Neural progenitor cell (in vitro differentiated cells): ENCODE measurements at places on chromosomes 7 and 10. TPM values are rescaled to one million over a fixed set of nuclear protein-coding genes. Genes with fewer than 3 reads are reported as not detected.

Gene GHRHR
- total RNA-seq, result not detected in 2 replicates

Gene OPN4
- not detected in 2 replicates for total RNA-seq

Gene SMC3
- total RNA-seq, result 72.0 and 109 TPM in 2 replicates

Gene CACNA2D1
- total RNA-seq, result 1.5 and 1.8 TPM in 2 replicates

Gene ASAH2
- 2.0 and 6.3 TPM in 2 replicates for total RNA-seq

Gene GJD4
- not detected in 2 replicates for total RNA-seq

Gene SPDYE9
- total RNA-seq, result not detected in 2 replicates

Gene LRRC18
- not detected in 2 replicates for total RNA-seq

Gene IRF5
- 0.22 and 0.28 TPM in 2 replicates for total RNA-seq

DNA sequence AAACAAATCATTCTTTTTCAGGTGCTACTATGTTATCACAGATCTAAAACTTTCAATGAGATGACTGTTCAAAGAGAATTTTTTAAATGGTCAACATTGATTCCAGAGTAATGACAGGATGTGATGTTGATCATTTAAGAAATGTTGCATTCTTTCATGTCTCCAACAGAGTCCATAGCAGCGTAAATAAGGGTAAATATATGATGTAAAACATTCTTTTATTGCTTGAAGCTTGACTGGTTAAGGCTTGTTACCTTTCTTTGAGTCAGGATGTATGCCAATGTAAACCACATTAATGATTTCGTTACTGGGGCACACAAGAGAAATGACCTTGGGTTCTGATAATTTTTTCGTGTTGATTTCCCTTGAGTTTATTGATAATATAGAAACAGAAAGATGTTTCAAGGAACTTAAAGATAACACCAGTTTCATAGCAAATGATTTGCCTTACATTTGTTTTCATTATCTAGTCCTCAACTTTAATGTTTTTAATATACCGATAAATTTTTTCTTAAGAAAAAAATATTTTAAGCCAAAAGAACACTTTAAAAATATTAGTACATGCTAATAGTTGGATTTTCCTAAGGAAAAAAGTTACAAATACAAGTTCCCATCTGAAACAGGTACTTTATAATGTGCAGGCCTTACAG lies 3.5 kb downstream of the STK17A start:
- peaks cover 16% of the 10 kb centered on the region for H3K4me1 ChIP-seq
- H3K36me3 ChIP-seq, result no peaks in the 10 kb centered on the region
- H3K4me3 ChIP-seq, result no peak overlapping the region
- H3K27ac ChIP-seq, result no peak overlapping the region
- peaks cover 31% of the 10 kb centered on the region for H3K27me3 ChIP-seq

DNA sequence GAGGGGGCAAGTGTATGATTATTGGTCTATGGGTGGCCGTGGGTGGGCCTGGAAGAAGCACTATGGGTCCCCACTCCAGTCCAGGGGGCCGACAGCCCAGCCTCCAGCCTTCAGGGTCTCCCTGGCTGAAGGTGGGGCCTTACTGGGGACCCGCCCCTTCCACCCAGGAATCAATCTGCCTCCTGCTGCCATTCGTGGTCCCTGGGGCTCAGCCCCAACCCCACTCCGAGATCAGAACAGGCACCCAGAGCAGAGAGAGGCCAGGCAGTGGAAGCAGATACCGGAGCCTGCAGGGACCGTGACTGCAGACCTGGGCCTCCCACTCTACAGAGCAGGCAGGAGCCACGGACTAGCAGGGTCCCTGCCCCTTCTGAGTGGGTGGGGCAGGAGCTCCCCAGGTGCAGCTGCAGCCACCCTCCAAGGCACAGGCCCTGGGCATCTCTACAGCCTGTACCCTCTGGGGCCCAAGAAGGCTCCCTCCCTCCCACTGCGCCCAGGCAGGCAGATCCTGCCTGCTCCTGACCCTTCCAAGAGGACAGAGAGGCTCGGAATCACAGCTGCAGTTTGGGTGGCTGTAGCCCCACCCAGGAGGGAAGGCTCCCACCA lies 13.6 kb upstream of the FOXL3 start:
- no peaks in the 10 kb centered on the region for H3K4me1 ChIP-seq
- no peak overlapping the region for H3K4me3 ChIP-seq
- no peak for DNase-seq
- no peaks in the 10 kb centered on the region for H3K36me3 ChIP-seq
- H3K27me3 ChIP-seq, result no peaks in the 10 kb centered on the region

- peak within 1 kb of the TSS; percentile 84 for H3K4me3 ChIP-seq
- H3K4me1 ChIP-seq, result no peaks in the 10 kb centered on the region
- DNase-seq, result peak; percentile 78
- no peaks in the 10 kb centered on the region for H3K36me3 ChIP-seq
- H3K27me3 ChIP-seq, result peaks cover 37% of the 10 kb centered on the region
Measured at GRCh38 chr10:87659571-87660483, at the start of gene PAPSS2. PAPSS2 (plus strand) TSS chr10:87659878; CDS start chr10:87659982, 104 bp downstream.

DNA sequence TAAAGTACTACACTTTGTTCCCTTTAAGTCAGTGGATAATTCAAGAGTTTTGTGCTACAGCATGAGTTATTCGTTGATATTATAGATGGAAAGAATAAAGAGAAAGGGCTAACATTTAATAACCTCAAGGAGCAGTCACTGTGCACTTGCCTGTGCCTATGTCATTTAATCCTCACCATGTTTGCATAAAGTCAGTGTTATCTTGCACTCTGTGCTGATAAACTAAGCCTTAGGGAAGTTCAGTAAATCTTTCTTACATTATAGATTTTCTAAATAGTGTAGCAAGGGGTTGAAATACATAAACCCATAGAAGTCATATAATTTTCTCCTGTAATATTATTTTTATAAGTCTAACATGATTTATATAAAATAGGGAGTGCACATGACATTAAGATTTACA lies 103.1 kb downstream of the TMEM26 start:
- no peaks in the 10 kb centered on the region for H3K36me3 ChIP-seq
- H3K27ac ChIP-seq, result no peak overlapping the region
- no peak overlapping the region for H3K4me3 ChIP-seq

DNA sequence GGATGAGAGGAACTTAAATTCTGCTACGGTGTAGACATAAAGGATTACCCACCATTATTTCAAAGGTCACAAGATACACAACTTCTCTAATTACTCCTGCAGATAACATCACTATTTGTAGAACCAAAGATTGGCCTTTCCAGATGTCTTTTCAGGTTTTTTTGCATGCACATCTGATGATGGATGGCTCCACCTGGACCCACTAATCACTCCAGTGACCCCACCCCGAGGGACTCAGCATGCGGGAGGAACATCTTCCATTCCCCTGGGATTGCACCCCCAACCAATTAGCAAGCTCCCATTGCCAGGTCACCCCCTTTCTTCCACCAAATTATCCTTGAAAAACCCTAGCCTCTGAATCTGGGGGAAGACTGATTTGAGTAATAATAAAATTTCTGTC lies 608.9 kb downstream of the CNTNAP2 start:
- H3K4me1 ChIP-seq, result peaks cover 7% of the 10 kb centered on the region
- H3K36me3 ChIP-seq, result no peaks in the 10 kb centered on the region
- H3K27me3 ChIP-seq, result no peaks in the 10 kb centered on the region
- no peak overlapping the region for H3K4me3 ChIP-seq
- DNase-seq, result no peak
- no peak overlapping the region for H3K27ac ChIP-seq

DNA sequence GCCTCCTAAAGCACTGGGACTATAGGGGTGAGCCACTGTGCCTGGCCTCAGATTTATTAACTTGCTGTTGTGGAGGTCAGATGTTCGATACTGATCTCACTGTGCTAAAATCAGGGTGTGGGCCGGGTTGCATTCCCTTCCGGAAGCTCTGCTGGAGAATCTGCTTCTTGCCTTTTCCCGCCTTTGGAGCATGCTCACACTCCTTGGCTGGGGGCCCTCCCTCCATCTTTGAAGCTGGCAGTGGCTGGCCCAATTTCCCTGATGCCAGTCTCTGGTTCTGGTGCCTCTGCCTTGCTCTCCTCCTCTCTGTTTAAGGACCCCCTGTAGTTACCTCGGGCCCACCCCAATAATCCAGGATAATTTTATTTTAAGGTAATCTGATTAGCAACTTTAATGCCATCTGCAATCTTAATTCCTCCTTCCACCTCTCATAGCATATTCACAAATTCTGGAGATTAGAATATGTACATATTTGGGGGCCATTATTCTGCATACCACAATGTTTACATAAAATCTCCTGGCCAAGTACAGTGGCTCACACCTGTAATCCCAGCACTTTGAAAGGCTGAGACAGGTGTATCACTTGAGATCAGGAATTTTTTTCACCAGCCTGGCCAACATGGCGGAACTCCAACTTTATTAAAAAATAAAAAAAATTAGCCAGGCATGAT lies 7.9 kb upstream of the PITRM1 start:
- no peak for DNase-seq
- no peaks in the 10 kb centered on the region for H3K27me3 ChIP-seq
- H3K4me3 ChIP-seq, result no peak overlapping the region
- peaks cover 6% of the 10 kb centered on the region for H3K4me1 ChIP-seq
- no peak overlapping the region for H3K27ac ChIP-seq

DNA sequence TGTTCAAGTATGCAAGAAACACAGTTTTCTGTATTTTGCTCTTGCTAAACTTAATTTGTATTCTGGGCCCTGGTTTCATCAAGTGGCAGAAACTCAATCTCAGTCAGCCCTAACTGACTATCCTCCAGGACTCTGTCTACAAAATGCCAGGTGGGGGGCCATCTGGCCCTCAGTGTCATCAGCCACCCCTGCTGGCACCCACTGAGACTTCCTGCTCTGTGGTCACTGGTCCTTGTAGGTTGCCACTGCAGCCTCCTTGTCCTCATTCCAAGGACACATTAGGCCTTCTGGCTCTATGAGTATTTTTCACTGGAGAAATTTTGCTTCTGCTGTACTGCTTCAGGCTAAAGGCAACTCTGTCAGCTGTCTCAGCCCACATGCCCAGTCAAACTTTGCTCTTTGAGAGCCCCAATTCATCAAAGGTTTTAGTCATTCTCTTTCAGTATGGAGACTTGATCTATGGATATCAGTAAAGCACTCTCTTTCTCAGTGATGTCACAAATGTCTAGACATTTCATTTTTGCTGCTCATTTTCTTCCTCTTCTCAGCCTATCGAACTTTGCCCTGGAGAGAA lies 163.6 kb downstream of the KCND2 start:
- H3K36me3 ChIP-seq, result no peaks in the 10 kb centered on the region
- H3K4me3 ChIP-seq, result no peak overlapping the region
- H3K27me3 ChIP-seq, result no peaks in the 10 kb centered on the region
- H3K4me1 ChIP-seq, result no peaks in the 10 kb centered on the region
- H3K27ac ChIP-seq, result no peak overlapping the region
- DNase-seq, result no peak

DNA sequence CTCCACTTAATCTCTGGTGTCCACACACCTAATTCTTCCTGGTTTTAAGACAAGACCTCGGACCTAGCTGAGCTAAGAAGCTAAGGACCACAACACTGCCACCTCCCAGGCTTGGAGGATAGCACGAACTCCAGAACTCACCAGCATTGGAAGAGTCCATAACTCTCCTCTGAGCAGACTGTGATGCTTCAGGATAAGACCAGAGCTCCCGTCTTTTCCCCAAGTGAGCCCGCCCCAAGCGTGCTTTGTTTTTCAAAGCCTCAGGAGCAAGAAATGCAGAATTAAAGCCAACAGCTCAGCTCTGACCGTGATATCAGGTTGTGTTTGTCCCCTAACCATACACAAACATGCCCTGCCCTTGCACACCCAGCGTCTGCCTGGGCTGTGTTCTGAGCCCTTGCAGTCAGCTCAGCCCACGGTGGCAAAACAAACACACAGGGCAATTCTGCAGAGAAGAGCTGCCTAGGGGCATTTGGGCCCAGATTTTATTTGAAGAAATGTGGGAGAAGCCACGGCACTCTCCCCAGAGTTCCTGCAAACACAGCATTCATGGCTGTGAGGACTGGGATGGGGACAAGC lies 145.4 kb downstream of the WDR11 start:
- no peak for DNase-seq
- no peak overlapping the region for H3K4me3 ChIP-seq
- no peaks in the 10 kb centered on the region for H3K4me1 ChIP-seq
- no peak overlapping the region for H3K27ac ChIP-seq
- peaks cover 3% of the 10 kb centered on the region for H3K36me3 ChIP-seq

DNA sequence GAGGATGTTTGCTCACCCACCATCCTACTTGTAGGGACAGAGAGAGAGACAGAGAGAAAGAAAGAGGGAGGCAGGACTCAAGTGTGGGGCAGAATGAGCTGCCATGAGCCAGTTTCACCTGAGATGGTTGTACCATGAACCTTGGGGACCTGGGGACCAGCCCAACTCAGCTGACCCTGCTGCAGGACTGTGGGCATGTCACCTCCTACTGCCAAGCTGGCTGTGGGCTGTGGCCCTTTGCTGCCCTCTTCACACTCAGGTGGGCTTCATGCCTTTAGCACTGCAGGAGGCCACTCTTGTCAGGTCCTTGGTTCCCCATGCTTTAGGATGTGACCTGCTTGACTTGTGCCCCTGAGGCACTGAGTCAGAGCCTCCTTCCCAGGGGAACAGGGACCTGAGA lies 108.2 kb upstream of the PCBD1 start:
- no peaks in the 10 kb centered on the region for H3K27me3 ChIP-seq
- H3K4me3 ChIP-seq, result no peak overlapping the region
- no peaks in the 10 kb centered on the region for H3K4me1 ChIP-seq
- H3K27ac ChIP-seq, result no peak overlapping the region
- H3K36me3 ChIP-seq, result no peaks in the 10 kb centered on the region

GRCh38 chr7:151060416-151061212 lies 1.2 kb downstream of the SLC4A2 start:
- DNase-seq, result peak; percentile 88
- no peaks in the 10 kb centered on the region for H3K36me3 ChIP-seq
- no peak overlapping the region for H3K27ac ChIP-seq
- peaks cover 38% of the 10 kb centered on the region for H3K27me3 ChIP-seq
- H3K4me3 ChIP-seq, result peak overlapping the region; percentile 77

DNA sequence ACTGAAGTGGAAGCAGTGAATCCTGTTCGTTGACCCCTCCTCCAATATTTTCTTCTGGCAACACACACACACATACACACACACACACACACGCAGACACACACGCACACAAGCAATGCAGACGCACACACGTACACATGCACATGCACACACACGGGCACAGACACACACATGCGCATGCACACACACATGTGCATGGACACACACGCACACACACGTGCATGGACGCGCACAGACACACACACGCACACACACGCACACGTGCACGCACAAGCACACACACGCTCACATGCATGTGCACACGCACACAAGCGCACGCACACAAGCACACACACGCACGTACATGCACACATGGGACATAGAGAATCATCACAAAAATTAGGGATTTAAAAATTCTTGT lies 488.2 kb upstream of the TPK1 start:
- no peak for DNase-seq
- no peaks in the 10 kb centered on the region for H3K4me1 ChIP-seq
- H3K27me3 ChIP-seq, result no peaks in the 10 kb centered on the region
- no peaks in the 10 kb centered on the region for H3K36me3 ChIP-seq

DNA sequence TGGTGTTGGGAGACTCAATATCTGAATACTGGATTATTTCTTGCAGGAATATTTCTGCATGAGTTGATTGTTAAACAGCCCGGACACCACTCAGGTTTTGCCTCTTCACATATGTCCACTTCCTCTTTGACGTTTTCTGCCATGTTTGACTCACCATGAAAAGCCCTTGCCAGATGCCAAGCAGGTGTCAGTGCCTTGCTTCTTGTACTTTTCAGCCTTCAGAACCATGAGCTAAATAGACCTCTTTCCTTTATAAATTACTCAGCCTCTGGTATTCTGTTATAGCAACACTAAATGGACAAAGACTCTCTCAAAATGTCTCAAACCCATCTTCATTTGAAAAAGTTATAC lies 24.7 kb upstream of the MACC1 start:
- no peak overlapping the region for H3K27ac ChIP-seq
- DNase-seq, result no peak
- no peaks in the 10 kb centered on the region for H3K27me3 ChIP-seq
- H3K4me3 ChIP-seq, result no peak overlapping the region

- H3K4me3 ChIP-seq, result no peak overlapping the region
- H3K27me3 ChIP-seq, result no peaks in the 10 kb centered on the region
- peaks cover 3% of the 10 kb centered on the region for H3K4me1 ChIP-seq
- no peaks in the 10 kb centered on the region for H3K36me3 ChIP-seq
- DNase-seq, result no peak
Measured at GRCh38 chr10:29228562-29228961, 60.3 kb upstream of the LYZL1 start.
